Activated T-cell treated with anti-CD3 and anti-CD28 coated beads, Interleukin-2, amount 50 U/mL, for 72 hours (primary cell): ENCODE measurements at places on chromosomes 4 and X. TPM values are rescaled to one million over a fixed set of nuclear protein-coding genes. Genes with fewer than 3 reads are reported as not detected.

The HNRNPD gene
- 255 TPM for total RNA-seq

DNA sequence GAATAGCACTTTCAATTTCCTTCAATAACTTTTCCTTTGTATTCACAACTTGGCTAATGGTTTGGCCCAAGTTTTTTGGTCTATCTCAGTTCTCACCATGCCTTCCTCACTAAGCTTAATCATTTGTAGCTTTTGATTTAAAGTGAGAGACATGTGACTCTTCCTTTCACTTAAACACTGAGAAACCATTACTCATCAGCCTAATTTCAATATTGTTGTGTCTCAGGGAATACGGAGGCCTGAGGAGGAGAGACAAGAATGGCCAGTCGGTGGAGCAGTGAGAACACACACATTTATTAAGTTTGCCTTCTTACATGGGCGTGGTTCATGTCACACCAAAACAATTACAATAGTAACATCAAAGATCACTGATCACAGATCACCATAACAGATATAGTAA is 56.7 kb downstream of the TSPAN5 start:
- H3K27me3 ChIP-seq, result no peaks in the 10 kb centered on the region
- H3K4me3 ChIP-seq, result peak overlapping the region; percentile 78
- H3K4me1 ChIP-seq, result peaks cover 48% of the 10 kb centered on the region
- peak; percentile 37 for DNase-seq
- peaks cover 10% of the 10 kb centered on the region for H3K36me3 ChIP-seq

The STK32B gene
- not detected for total RNA-seq

DNA sequence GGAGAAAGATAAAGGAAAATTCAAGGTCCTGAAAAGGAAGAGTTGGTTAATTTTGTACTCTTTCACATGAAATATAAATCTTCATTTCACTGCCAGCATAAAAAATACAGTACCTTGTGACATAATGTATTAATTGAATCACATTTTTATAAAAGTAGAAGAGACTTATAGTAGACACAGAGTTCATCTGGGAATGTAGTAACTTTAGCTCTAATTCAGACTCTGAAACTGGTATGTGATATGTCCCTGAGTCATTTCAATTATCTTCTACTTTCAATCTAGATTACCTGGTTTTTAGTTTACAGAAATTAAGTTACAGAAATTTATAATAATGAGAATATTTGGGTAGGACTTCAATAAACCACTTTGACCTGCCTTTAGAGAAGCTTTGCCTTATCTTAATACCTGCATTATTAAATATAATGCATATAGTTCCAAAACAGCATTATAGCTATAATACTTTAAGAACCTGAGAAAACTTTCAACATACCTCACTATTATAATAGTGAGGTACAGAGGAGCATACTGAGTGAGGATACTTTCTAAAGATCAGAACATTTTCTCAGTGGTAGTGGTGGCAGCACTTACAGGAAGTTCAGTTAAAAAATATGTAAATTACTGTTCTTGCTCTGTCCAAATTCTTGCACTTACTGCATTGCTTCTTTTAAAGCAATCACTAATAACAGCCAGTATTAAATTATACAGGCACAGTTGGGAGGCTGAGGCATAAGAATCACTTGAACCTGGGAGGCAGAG is 11.2 kb downstream of the NEK1 start:
- no peaks in the 10 kb centered on the region for H3K36me3 ChIP-seq
- DNase-seq, result no peak
- H3K4me3 ChIP-seq, result no peak overlapping the region

DNA sequence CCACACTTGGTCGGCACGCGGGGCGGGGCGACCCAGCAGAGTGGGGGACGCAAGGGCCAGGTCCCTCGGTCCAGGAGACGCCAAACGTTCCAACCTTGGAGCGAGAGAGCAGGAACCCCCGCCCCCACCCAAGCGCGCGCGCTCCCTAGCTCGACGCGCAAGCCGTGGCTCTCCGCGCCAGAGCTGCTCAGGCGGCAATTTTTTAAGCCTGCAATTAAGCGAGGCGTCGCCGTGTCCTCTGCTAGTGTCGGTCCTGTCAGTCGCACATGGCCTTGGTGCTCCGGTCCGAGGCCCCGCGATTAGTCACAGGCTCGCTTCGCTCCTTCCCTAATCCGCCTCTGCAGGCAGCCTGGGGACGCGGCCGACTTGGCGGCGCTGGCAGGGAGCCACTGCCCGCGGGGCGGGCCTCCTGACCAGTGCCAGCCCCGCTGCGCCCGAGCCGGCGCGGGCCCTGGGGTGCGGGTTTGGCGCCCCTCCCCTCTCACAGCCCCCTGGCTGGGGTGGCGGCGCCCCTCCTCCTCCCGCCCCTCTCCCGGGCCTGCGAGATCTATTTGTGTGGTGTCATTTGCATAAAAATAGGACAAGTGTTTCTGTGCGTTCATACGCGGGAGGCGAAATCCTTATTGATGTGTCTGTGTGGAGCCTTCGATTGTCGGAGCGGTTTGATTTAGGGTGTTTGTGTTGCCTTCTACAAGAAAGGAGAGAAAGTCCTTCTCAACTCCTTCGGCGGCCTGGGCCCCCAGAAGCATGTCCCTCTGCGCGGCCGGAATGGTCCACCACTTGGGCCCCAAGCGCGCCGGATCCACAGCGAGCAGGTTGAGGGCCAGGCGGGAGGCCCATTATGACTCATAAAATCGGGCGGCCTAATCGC is 9.8 kb upstream of the BCOR start:
- peak overlapping the region; percentile 26 for H3K27ac ChIP-seq
- H3K4me3 ChIP-seq, result peak overlapping the region; percentile 93
- H3K4me1 ChIP-seq, result peaks cover 19% of the 10 kb centered on the region
- H3K36me3 ChIP-seq, result peaks cover 5% of the 10 kb centered on the region

The SPP1 gene
- not detected for total RNA-seq

- no peak overlapping the region for H3K4me3 ChIP-seq
- H3K27ac ChIP-seq, result no peak overlapping the region
- H3K27me3 ChIP-seq, result peaks cover 21% of the 10 kb centered on the region
- H3K36me3 ChIP-seq, result no peaks in the 10 kb centered on the region
Measured at GRCh38 chr4:127759893-127760292, 22.2 kb upstream of the HSPA4L start.
